Thymus (tissue), 14 donors: ENCODE measurements at places on chromosomes 11 and 22. TPM values are rescaled to one million over a fixed set of nuclear protein-coding genes. Genes with fewer than 3 reads are reported as not detected.

PNPLA5 gene
- not detected for total RNA-seq

WBP2NL gene
- 0.66 TPM for total RNA-seq

GRCh38 chr11:13881226-13881905, 81.2 kb upstream of the SPON1 start:
- no peaks in the 10 kb centered on the region for H3K27me3 ChIP-seq
- H3K36me3 ChIP-seq = no peaks in the 10 kb centered on the region
- no peaks in the 10 kb centered on the region for H3K4me1 ChIP-seq
- DNase-seq = no peak
- H3K4me3 ChIP-seq = no peak overlapping the region
- H3K27ac ChIP-seq = no peak overlapping the region

DNA sequence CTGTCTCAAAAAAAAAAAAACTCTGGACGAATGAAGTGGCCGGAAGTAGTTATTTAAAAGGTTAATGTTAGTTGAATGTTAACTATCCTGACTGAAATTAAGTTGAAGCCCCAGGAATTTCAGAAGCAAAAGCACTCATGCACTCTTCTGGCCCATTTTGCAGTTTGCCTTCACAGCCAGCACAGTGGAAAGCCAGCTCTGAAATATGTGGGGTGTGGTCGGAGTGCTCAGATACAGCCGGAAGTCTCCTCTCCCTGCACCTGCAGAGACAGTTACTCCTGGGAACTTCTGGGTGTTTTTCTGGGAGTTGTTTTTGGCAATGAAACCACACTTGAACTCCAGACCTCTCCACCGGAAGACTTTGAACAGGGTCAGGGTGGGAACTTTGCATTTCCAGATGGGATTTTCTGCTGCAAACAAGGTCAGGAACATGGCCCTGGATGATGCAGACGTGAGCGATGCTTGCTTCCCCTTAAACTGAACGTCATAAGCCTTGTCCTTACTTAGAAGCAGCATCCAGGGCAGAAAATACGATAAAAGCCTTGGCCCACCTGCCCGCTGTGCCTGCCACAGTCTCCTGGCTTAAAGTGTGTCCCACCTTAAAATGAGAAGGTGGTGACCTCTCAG, 21.5 kb upstream of the CABP2 start:
- no peaks in the 10 kb centered on the region for H3K4me1 ChIP-seq
- DNase-seq = no peak
- no peak overlapping the region for H3K4me3 ChIP-seq
- no peaks in the 10 kb centered on the region for H3K36me3 ChIP-seq

GRCh38 chr11:2088284-2088683, 50.9 kb downstream of the IGF2 start:
- H3K4me1 ChIP-seq = peaks cover 8% of the 10 kb centered on the region
- H3K27ac ChIP-seq = no peak overlapping the region
- no peaks in the 10 kb centered on the region for H3K27me3 ChIP-seq

- no peaks in the 10 kb centered on the region for H3K36me3 ChIP-seq
- DNase-seq = no peak
- H3K4me1 ChIP-seq = no peaks in the 10 kb centered on the region
- no peak overlapping the region for H3K27ac ChIP-seq
Measured at GRCh38 chr22:46476547-46476941, 60.9 kb downstream of the CELSR1 start.

MFRP gene
- not detected for total RNA-seq

DNA sequence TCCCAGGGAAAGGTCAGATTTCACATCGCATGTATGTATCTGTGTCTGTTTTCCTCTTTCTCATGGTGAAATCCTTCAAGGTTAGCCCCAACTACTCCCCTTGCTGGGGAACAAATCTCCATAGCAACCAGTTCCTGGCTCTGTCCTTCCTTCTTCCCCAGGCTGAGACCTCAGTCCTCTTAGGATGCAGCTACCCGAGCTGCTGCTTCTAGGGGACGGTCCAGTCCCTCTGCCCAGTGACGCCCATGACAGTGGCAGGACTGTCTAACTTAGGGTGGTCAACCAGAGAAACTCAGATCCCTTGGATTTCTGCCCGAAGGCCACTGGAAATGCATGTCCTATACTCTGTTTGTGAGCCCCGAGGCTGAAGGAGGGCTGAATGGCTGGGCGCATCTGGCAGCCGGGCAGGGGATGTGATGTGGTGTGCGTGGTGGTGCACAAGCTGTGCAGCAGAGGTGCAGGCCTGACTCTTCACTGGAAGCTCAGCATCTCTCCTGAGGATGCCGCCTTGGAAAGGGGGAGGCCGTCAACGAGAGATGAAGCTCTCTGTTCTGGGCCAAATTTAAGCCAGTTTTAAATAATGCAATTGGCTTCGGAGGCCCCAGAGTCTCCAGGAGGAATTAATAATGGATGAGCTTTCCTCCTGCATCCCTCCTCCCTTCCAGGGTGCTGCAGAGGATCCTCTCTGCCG, 118.7 kb upstream of the B3GAT1 start:
- no peak overlapping the region for H3K27ac ChIP-seq
- H3K4me3 ChIP-seq = no peak overlapping the region
- H3K36me3 ChIP-seq = no peaks in the 10 kb centered on the region
- no peaks in the 10 kb centered on the region for H3K4me1 ChIP-seq
- no peak for DNase-seq

RFPL1 gene
- 0.05 TPM for total RNA-seq

DNA sequence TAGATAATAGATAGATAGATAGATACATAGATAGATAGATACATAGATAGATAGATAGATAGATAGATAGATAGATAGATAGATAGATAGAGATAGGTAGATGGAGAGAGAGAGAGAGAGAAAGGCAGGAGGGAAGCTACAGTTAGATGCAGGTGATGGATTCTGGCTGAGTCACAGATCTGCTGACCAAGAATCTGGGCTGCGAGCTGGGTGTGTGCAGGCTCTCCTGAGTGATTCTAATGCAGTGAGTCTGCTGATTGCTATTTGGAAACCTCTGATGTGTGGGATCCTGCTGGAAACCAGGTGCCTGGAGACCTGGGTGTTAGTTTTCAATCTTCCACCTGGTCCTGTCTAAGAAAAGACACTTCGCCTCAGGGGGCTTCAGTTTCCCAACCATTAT, 1441.8 kb downstream of the TBC1D22A start:
- no peaks in the 10 kb centered on the region for H3K36me3 ChIP-seq
- no peak overlapping the region for H3K4me3 ChIP-seq
- DNase-seq = no peak
- no peak overlapping the region for H3K27ac ChIP-seq
- peaks cover 6% of the 10 kb centered on the region for H3K27me3 ChIP-seq
